Neural cell (in vitro differentiated cells): ENCODE measurements at places on chromosomes 16 and 17. TPM values are rescaled to one million over a fixed set of nuclear protein-coding genes. Genes with fewer than 3 reads are reported as not detected.

The CARD14 gene
- polyA plus RNA-seq, result 0.12 TPM in 1 of 2 replicates, not detected in the other

The RNF222 gene
- polyA plus RNA-seq, result not detected in 2 replicates

The DUSP14 gene
- polyA plus RNA-seq, result 19.7 and 20.9 TPM in 2 replicates

The KRTAP2-2 gene
- not detected in 2 replicates for polyA plus RNA-seq
